Activated effector memory CD4-positive, alpha-beta T cell treated with anti-CD3 and anti-CD28 coated beads, Interleukin-2, amount 50 U/mL, for 16 hours (primary cell): ENCODE measurements at places on chromosomes 16 and 17.
A peak's percentile ranks its signal among the peaks of the same experiment; 100 is the strongest.

GRCh38 chr16:86042393-86042792, 143.4 kb downstream of the IRF8 start:
- DNase-seq: no peak

GRCh38 chr16:59296888-59297287, 562.8 kb upstream of the GOT2 start:
- DNase-seq: no peak

DNA sequence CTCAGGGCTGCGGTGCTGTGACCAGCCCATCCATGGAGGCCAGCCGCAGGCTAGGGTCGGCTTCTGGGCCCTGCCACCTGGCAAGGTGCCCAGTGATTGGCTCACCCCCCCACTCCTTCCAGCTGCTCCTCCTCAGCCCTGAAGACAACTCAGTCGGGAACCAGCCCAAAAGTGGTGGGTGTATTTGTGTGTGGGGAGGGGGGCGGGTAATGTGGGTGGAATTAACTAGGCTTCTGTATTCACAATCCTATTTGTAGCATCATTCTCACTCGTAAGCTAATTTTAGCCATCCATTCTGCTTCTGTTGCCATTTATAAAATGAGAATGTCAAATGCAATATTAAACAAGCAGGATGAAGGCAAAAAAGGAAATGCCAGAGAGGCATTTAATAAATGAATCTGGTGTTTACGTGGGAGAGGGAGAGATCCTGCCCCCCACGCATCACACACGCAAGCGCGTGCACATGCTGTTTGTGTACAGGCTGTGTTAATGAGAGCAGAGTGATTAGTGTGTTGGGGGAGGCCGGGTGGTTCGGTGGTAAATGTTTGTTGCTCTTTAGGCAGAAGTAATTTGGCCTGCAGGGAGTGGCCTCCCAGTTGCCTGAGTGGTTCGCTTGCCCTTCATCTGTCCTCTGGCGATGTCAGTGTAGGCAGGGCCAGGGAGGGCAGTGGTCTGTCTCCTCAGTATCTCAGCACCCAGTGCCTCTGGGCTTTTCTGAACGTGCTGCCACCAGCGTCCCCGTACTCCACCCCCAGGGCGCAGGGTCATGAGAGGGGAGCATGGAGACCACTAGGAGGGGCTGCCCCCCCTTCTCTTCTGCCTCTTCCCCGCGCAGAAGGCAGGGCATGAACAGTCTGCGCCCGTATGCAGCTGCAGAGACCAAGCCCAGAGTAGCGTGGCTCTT, 140.1 kb downstream of the CCDC182 start:
- peak; percentile 67 for DNase-seq

DNA sequence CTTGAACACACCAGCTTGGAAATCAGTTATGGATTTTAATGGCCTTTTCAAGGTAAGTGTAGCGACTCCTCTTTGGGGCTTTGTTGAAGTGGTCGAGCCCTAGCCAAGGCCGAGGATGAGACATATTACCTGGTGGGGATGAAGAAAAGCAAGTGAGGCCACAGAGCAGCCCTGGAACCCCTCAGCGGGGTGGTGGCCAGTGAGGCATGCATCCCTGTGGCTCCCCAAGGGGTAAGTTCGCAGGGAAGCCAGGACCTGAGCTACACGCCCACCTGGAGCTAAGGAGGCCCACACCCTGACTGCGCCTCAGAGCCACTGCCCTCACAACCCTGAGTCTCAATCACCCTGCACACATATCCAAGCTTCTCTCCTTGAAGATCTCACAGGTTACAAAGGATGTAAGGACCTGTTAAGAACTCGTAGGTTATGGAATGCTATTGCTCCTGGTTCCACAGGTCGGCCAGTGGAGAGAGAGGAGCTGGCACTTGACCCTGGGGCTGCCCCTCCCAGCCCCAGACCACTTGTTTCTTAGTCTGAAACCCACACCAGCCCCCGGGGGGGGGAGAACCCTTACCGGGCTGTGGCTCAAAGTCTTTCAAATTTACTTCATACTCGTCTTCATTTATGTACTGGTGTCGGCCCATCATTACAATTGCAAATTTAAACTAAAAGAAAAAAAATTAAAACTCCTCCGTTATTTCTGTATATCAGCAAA, 12.0 kb downstream of the LITAFD start:
- peak; percentile 51 for DNase-seq

- DNase-seq: no peak
These were observed 140.5 kb downstream of the CACNG3 start for GRCh38 chr16:24396350-24397271.

GRCh38 chr17:82283208-82283749, 9.8 kb upstream of the CSNK1D start:
- peak; percentile 81 for DNase-seq

DNA sequence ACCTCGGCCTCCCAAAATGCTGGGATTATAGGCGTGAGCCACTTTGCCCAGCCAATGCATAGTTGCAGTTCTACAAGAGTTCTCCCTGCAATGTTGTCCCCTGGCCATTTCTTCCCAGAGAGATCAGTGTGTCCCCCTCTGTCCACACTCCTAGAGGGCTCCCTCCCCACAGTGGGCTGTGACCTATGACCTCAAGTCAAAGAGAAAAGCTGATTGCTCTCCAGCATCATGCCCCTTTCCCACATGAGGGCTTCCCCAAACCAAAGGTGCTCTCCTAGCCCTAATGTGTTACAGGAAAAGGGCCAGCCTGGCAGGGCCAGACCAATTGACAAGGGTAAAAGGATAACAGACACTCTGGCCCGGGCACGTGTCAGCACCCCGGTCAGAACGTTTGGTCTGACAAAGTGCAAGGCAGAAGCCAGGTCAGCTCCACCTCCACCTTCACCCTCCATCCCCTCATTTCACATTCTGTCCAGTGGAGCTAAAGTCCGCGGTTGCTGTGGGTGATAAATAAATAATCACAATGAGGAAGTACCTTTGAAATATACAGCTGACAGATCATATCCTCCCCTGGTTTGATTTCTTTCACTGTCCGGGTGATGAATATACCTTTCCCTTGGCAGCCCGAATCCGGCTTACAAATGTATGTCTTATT, 17.8 kb downstream of the TTLL6 start:
- DNase-seq: no peak

- no peak for DNase-seq
These were observed 50.2 kb downstream of the GRB7 start for GRCh38 chr17:39787743-39788484.

DNA sequence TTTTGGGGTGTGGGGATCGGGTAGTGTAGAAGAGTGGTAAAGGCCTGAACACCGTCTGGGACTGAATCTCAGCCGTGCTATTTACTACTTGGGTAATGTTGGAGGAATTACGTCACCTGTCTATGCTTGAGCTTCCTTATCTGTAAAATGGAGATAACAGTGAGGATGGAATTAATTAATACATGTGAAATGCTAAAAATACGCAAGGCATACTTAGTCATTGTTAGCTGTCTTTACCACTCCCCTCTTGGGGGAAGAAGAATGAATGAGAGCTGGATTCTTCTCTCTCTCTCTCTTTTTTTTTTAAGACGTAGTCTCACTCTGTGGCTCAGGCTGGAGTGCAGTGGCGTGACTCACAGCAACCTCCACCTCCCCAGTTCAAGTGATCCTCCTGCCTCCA, 41.1 kb upstream of the TANGO6 start:
- DNase-seq: no peak

DNA sequence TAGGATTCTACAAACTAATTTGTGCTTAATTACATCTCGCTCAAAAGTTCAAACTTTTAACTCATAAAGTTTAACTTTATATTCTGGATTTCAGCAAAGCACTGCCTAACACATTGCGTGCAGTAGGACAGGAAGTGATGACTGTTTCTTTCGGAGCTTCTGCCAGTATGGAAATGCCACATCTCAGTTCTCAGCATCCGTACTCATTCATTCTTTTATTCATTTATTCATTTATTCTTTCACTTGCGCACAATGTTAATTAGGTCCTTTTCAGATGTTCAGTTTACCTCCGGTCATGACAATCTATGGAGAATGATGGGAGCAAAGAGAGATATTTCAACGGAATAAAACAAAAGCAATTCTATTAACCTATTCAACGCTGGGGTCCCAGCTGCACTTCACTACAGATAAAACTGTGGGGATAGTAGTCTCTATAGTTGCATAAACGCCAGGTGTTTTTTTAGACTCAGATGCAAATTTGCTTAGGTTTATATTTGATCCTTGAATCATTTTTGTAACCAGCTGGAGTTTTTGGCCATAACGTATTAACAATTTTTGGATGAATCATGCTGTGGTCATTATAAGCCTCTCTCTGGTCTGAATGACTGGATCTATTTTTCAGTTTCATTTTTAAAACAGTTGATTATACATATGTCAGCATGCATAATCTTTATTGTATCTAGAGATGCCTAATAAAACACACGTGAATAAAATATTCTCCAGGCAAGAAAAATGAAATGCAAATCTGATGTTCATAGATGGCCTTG, 143.9 kb downstream of the KCNJ2 start:
- no peak for DNase-seq
